ENCODE measurements at places on chromosomes 16 and 17.

GRCh38 chr17:5943982-5944381, 126.2 kb upstream of the WSCD1 start:
- DNase-seq: no peak

GRCh38 chr16:1580256-1580655, 31.6 kb downstream of the IFT140 start:
- DNase-seq: no peak

GRCh38 chr16:82741073-82741615, 114.4 kb downstream of the CDH13 start:
- DNase-seq: no peak

- no peak for DNase-seq
These were observed 635 bp downstream of the SCPEP1 start for GRCh38 chr17:56978441-56979090.

GRCh38 chr17:29291163-29291752, 2.7 kb downstream of the NUFIP2 start:
- DNase-seq: no peak

GRCh38 chr16:31529937-31530312, 2.2 kb downstream of the AHSP start:
- no peak for DNase-seq

- DNase-seq: no peak
These were observed 268.0 kb upstream of the N4BP1 start for GRCh38 chr16:48877946-48878345.

GRCh38 chr16:27385398-27385797, 16.6 kb upstream of the IL21R start:
- no peak for DNase-seq

- no peak for DNase-seq
These were observed 12.3 kb upstream of the SALL1 start for GRCh38 chr16:51163366-51163765.

- no peak for DNase-seq
These were observed 7.3 kb upstream of the CPHXL start for GRCh38 chr16:75733305-75734211.

GRCh38 chr17:55453839-55454557, 32.4 kb upstream of the MMD start:
- no peak for DNase-seq

DNA sequence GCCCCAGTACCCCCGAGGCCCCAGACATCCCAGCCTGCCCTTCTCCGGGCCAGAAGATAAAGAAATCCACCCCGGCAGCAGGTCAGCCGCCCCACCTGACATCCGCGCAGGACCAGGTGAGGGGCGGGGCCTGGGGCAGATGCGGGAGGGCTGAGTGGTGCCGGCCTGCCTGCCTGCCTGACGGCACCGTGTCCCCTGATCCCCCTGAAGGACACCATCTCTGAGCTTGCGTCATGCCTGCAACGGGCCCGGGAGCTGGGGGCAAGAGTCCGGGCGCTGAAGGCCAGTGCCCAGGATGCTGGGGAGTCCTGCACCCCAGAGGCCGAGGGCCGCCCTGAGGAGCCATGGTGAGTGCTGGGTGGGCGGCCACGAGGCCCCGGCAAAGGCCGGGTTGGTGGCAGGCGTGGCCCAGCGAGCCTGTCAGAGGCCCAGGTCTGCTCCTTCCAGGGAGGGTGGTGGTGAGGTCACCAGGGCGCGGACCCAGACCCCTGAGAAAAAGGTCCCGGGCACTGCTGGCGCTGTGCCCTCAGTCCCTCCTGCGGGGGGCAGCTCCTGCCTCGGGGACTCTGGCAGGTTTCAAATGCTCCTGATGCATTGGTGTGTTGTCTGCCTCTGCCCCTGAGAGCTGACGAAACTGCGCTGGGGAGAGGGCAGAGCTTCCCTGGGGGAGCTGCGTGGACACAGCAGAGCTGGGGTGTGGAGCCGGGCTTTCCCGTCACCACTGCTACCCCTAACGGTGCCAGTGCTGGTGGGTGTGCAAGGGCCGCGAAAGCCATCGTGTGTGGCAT, 1.2 kb downstream of the CDT1 start:
- DNase-seq: peak; percentile 67

GRCh38 chr16:54696522-54696921, 234.1 kb upstream of the IRX5 start:
- DNase-seq: no peak

DNA sequence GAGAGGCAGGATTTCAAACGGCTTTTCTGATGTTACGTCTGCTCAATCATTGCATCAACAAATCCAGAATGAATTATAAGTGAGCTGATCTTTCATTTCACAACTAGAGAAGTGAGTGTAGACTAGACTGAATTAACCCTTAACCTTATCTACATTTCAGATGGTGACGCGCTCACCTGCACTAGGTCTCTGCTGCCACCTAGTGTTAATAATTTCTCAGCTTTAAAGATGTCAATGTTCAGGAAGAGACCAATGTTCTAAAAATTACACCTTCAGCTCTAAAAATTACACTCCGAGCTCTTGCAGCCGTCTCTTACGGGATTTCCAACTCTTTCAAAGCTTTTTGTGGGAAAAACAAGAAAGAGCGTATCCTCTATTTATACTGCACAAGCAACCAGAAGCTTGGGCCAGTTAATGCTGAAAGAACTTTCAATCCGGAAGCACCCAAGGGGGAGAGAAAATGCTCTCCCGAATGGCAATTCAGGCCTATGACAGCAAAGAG, 88.2 kb upstream of the FA2H start:
- DNase-seq: no peak

DNA sequence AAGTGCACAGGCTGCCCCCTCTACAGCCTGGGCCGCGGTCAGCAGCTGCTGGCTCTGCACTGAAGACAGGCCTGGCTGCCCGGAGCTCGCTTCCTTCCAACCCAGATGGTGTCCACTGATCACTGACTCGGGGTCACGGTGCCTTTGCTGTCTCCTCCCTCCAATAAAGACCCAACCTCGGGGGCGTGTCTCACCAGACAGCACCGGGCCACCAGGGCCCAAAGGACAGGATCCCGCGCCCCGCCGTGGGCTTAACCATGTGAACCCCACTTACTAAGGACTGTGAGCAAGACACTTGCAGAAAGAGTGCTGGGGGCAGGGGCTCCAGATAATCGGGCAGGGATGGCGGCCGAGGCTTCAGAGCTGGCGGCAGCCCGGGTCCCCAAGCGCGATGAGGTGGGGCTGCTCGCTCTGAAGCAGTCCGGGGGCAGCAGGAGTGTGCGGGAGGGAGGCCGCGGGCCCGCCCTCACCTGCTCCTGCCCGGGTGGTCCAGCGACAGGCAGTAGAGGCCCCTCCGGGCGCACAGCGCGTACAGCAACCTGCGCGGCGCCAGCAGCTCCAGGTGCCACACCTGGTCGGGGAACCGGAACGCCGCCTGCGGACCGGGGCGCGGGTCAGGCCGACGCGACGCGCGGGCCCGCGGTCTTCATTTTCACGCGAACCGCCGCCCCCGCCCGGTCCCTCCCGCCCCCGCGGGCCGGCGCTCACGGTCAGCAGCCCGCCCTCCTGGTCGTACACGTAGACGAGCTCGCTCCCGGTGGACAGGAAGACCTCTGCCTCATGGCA, 502 bp downstream of the FAAP100 start:
- no peak for DNase-seq

DNA sequence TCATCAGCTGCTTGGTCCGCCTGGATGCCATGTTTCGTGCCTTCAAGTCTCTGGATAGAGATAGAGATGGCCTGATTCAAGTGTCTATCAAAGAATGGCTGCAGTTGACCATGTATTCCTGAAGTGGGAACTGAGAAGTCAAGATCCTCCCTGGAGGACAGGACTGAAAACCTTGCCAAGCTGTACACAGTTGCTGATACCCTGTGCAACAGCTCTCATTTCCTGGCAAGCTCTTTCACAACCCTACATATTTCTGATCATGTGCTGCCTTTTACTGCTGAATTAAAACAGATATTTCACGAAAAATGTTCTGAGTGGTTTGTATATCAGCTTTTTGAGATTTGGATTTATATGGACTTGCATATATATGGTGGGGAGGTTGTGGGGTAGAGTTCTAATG, 898 bp downstream of the CAPNS2 start:
- DNase-seq: no peak

DNA sequence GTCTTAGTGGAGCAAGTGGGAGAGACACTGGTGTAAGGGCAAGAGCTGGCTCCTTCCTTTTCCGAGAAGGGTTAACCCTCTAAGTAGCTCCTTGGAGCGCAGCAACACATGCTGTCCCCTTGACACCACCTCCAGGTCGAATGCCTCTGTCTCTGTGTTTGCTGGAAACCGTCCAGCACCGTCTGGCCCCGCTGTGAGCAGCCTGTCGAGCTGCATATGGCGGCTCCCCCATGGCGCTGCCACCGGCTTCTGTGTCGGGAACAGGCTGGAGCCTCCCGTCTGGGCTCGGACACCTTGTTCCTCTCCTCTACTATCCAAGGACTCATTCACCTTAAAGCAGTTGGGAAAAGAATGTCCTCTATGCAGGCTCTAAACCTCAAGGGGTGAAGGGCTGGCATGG, 28.9 kb upstream of the WSCD1 start:
- no peak for DNase-seq

- DNase-seq: peak; percentile 69
These were observed 1.0 kb downstream of the HERPUD1 start for GRCh38 chr16:56932721-56933619.

DNA sequence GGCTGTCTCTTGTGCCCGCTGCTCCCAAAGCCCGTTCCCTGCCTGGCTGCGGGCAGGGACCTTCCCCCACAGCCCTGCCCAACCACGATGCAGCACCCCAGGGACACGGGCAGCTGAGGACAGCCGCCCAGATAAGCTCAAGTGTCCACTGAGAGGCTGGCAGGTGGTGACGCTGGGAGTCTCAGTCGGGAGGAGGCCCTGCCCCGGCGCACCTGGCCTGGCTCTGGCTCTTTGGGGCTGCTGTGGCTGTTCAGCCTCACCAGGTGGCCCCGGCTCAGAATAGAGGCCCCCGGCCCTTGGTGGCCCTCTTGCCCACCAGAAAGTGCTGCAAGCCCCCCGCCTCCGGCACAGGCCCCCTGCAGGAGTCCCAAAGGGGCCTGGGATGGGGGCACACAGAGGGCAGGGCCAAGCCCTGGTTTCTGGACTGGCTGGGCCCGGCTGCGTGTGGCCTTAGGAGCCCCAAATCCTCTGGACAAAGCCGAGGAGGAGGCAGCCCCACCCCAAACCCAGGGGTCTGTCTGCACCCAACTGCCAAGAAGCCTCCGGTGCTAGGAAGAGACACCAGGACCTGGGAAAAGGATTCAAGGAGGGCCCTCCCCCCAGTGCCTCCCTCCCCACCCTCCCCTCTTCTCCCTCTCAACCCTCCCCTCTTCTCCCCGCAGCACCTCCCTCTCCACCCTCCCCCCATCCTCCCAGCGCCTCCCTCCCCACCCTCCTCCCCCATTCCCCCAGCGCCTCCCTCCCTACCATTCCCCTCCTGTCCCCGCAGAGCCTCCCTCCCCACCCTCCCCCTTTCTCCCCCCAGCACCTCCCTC, 5.3 kb downstream of the NTHL1 start:
- no peak for DNase-seq

DNA sequence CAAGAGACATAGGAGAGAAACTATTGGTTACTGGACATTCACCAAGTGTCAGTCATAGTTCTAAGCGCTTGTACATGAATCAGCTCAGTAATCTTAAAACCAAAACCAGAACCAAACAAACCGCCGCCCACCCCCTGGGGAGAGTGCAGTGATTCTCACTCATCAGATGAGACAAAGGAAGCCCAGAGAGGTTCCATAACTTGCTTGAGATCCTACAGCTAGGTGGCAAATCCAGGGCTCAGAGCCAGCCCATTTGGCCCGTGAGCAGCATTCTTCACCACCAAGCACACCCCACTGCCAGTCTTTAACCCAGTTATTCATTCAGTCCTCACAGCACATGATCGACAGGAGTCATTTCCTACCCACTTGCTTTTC, 37.2 kb upstream of the RGS9 start:
- DNase-seq: peak; percentile 83

DNA sequence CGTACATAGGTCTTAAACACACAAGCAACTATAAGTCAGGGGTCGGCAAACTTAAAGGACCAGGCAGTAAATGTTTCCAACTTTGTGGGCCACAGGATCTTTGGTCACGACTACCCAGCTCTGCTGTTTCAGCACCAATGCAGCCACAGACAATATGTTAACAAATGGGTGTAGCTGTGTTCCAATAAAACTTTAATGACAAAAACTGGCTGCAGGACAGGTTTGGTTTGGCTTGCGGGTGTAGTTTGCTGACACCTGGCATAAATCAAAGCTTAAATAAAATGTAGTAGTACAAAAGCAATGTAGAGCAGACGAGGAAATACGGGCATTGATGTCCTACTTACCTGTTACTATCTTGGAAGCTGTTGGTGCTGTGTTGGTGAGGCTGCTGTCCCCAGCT, 84.7 kb downstream of the SLC5A11 start:
- no peak for DNase-seq

DNA sequence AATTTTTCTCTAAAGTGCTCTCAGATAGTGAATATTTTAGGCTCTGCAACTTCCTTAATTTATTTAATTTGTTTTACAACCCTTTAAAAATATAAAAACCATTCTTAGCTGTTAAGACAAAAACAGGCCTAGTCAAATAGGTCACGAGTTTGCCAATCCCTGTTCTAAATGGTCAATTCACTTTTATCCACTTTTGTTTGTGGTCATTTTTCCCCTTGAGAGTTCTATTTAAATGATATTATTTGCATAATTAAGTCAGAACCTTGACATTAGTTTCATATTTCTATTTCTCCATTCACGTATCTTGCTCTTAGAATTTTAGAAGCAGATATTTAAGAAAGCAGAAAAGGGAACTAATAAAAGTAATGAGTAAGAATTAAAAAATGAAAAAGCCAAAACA, 4.0 kb downstream of the AMFR start:
- DNase-seq: no peak

- peak; percentile 39 for DNase-seq
These were observed at the start of gene ARHGAP44 for GRCh38 chr17:12789481-12790248. TSS of gene ARHGAP44 (plus strand) at chr17:12789498. CDS start at chr17:12789839, 341 bp downstream.

DNA sequence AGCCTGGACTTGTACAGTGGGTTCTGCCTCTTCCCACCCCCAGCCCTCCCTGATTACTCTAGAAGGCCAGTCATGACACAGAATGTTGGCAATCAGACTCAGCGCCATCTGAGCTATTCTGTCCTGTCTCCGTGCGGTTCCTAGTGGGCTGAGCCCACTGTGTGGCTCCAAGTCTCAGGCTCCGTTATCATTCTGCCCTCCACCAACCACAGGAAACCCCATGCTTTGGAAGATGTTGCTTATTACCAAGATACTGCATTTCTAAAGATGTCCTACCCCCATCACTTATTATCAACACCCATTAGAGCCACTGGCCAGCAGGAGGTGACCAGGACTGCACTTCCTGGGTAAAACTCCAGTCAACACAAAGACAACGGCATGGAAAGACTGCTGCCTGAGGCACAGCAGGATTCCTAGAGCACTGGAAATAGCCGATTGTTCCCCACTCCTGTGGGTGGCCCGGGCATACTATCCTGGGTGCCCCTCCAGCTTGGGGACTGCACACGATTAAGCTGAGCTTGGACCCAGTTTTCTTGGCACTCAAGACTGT, 133.6 kb downstream of the AATF start:
- no peak for DNase-seq

- DNase-seq: no peak
These were observed 595 bp downstream of the BICDL2 start for GRCh38 chr16:3035972-3036725.
